ENCODE measurements at places on chromosomes 3 and 15. TPM values are rescaled to one million over a fixed set of nuclear protein-coding genes. Genes with fewer than 3 reads are reported as not detected.
A peak's percentile ranks its signal among the peaks of the same experiment; 100 is the strongest.

The MANF gene
- 124 TPM for total RNA-seq

The BFSP2 gene
- not detected for total RNA-seq

The ZDHHC19 gene
- not detected for total RNA-seq

DNA sequence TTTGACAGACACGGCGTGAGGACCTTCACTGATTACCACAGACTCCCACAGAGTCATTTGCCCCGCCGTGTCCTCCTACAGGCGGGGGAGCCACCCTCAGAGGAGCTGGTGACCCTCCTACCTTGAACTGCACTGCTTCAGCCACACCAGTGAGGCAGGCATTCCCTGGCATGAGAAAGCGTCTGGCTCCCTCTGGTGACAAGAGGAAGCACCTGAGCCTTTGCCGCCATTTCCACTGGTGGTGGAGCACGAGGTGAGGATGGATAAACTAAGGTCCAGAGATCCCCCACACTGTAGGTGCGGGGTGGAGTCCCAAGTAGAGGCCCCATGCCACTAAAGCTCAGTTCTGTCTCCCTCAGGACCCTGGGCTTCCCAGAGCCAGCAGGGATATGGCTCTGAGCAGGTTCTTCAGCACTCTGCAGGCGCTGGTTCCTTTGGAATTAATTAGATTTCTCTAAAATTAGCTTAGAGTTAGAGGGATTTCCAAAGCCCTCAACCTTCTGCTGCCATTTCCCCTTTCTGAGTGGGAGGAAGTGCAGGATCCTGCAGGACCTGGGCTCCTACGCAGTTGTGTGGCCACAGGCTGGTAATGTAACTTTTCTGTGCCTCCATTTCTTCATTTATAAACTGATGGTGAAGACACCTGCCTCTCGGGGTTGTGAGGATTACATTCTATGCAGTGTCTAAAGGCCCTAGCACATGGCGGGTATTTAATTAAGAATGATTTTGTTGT, 224.0 kb downstream of the SLCO3A1 start:
- H3K27me3 ChIP-seq: no peaks in the 10 kb centered on the region
- H3K27ac ChIP-seq: no peak overlapping the region
- no peak overlapping the region for H3K4me3 ChIP-seq
- peaks cover 23% of the 10 kb centered on the region for H3K4me1 ChIP-seq
- peak; percentile 86 for DNase-seq

- no peak overlapping the region for H3K4me3 ChIP-seq
- no peaks in the 10 kb centered on the region for H3K27me3 ChIP-seq
- no peak overlapping the region for H3K27ac ChIP-seq
- no peak for DNase-seq
Measured at GRCh38 chr15:99438224-99438585, 127.6 kb upstream of the MEF2A start.

DNA sequence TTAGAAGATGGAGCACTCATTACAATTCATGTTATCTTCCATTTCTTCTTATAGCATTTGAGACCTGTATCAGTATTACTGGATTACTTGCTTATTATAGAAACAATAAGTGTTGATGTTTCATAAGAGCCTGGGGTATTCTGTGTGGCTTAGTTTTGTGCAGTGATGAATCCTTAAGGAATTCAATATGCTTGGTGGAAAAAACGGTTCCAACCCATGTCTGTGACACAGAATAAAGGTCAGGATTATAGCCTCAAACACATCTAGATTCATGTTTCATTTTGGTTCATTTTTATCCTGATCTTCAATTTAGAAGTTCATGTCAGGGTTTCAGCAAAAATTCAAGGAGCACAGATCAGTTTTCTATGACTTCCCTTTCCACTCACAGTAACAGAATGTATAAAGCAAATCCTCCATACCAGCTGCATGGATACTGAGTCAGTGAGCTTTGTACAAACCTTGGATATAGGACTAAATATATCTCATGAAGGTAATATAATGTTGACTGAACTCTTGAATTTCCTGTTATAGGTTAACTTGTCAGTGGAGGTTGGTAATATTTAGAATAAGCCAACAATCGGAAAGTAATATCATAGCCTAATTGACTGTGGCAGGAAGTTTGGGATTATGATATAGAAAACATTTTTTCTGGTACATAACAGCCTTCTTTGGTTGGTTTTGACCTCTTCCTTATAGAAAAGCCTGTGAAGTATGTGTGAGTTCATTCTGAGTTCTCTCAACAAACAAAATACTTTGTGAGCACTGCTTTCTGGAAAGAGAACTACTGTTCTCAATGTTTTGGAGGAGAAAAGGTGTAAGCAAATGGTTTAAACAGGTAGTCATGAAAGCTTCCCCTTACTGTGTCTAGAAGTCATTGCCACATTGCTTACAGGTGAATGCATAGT, 218.2 kb upstream of the TPM1 start:
- no peaks in the 10 kb centered on the region for H3K4me1 ChIP-seq
- H3K4me3 ChIP-seq: no peak overlapping the region
- no peak for DNase-seq
- H3K27ac ChIP-seq: no peak overlapping the region
- H3K27me3 ChIP-seq: peaks cover 4% of the 10 kb centered on the region
- no peaks in the 10 kb centered on the region for H3K36me3 ChIP-seq

DNA sequence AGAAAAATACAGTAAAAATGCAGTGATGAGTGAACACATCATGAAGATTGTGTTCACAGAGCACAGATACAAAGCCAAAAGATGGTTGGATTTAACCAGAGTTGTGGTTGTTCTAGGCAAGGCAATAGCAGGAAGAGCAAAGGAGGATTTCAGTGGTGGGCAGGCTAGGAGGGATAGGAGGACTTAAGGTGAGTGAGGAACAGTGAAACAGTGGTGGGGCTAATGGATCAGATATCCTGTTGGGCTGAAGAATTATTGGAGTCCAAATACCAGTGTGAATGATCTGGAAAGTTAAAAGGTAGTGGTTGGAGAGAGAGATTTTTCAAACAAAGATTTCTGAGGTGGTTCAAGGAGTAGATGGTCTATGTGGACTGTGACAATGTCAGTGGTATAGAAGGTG, 108.3 kb downstream of the B3GALNT1 start:
- DNase-seq: no peak
- no peak overlapping the region for H3K27ac ChIP-seq
- peaks cover 4% of the 10 kb centered on the region for H3K4me1 ChIP-seq
- H3K4me3 ChIP-seq: no peak overlapping the region

The UROC1 gene
- not detected for total RNA-seq

DNA sequence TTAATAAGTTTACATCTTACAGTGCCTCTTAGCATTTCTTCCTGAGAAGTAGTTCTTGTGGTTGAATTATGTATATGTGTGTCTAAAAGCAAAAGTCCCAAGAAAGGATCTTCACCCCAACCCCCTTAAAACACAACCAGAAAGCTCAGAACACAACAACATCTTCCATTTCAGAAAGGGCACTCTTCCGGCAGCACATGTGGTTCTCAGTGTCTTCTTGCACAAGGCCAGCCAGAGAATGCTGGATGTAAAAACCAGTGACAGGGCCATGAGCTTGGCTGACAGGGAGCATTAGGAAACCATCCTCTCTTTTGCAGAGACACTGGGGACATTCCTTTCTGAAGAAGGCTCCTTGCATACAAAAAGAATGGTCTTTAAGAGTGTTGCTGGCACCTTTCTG, 45.0 kb downstream of the EEFSEC start:
- peak overlapping the region; percentile 22 for H3K27ac ChIP-seq
- H3K36me3 ChIP-seq: peaks cover 18% of the 10 kb centered on the region
- H3K27me3 ChIP-seq: no peaks in the 10 kb centered on the region
- no peak for DNase-seq

GRCh38 chr3:84522893-84523292, 435.9 kb upstream of the CADM2 start:
- H3K4me1 ChIP-seq: no peaks in the 10 kb centered on the region
- H3K36me3 ChIP-seq: no peaks in the 10 kb centered on the region
- no peak for DNase-seq

- DNase-seq: no peak
- no peak overlapping the region for H3K4me3 ChIP-seq
- peaks cover 22% of the 10 kb centered on the region for H3K36me3 ChIP-seq
- H3K27ac ChIP-seq: no peak overlapping the region
Measured at GRCh38 chr3:101310978-101311375, 9.4 kb downstream of the IMPG2 start.

DNA sequence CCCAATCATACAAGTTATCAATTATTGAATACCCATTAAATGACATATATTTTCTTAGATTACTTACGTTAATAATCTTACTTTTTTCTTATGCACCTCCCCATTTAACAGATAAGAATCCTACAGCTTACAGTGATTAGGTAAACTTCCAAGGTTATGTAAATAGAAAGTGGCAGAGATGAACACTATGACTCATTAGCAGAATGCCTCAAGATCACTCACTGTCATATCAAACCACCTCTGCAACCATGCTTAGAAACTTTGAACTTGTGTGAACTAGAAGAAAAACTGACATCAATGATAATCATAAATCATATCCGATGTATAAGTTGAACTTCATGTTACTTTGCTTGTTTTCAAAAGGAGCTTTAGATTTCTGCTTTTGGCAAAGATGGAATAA, 911.6 kb upstream of the ARPP21 start:
- peaks cover 5% of the 10 kb centered on the region for H3K27me3 ChIP-seq
- no peaks in the 10 kb centered on the region for H3K36me3 ChIP-seq
- DNase-seq: no peak
- no peaks in the 10 kb centered on the region for H3K4me1 ChIP-seq

DNA sequence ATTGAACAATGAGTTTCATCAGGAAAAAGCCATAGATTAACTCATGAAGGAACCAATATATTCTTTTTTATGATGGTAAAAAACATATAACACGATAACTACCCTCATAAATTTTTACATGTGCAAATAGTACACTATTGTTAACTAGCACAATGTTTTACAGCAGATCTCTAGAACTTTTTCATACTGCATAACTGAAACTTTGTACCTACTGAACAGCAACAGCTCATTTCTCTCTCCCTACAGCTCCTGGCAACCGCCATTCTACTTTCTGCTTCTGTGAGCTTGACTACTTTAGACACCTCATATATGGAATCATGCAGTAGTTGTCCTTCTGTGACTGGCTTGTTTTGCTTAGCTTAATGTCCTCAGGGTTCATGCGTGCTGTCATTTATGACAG, 235.4 kb downstream of the NFKBIZ start:
- peak; percentile 38 for DNase-seq
- no peak overlapping the region for H3K4me3 ChIP-seq

GRCh38 chr3:16741890-16742289, 136.7 kb upstream of the DAZL start:
- H3K4me1 ChIP-seq: peaks cover 12% of the 10 kb centered on the region
- H3K27me3 ChIP-seq: peaks cover 2% of the 10 kb centered on the region
- H3K4me3 ChIP-seq: no peak overlapping the region
- DNase-seq: peak; percentile 63
- H3K36me3 ChIP-seq: no peaks in the 10 kb centered on the region

The SLC2A2 gene
- not detected for total RNA-seq

GRCh38 chr3:85710490-85710889, 751.7 kb downstream of the CADM2 start:
- H3K36me3 ChIP-seq: no peaks in the 10 kb centered on the region
- H3K27ac ChIP-seq: no peak overlapping the region
- no peak overlapping the region for H3K4me3 ChIP-seq
- DNase-seq: no peak
- H3K4me1 ChIP-seq: no peaks in the 10 kb centered on the region

DNA sequence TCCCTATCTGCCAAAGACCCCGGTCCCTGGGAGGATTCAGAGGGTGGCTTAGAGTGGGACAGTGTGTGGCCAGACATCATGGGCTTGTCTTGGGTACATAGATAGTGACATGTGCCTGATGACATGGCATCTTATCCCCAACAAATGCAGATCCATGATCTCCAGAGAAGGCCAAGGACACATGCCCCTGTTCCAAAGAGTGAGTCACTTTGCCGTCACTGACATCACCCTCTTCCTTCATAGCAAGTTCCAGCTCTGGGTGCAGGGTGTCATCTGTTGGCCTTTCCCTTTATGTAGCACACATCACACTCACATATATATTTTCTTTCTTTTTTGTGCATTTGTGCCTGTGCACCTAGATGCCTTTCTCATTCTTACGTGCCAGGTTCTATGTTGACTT, 350.5 kb downstream of the LRTM1 start:
- no peaks in the 10 kb centered on the region for H3K27me3 ChIP-seq
- DNase-seq: no peak
- H3K27ac ChIP-seq: no peak overlapping the region
- no peaks in the 10 kb centered on the region for H3K4me1 ChIP-seq
- no peaks in the 10 kb centered on the region for H3K36me3 ChIP-seq
